Stimulated activated CD4-positive, alpha-beta T cell treated with anti-CD3 and anti-CD28 coated beads, TNF-alpha, amount 100 ng/mL, for 24 hours (primary cell): ENCODE measurements at places on chromosomes 2 and 18.

DNA sequence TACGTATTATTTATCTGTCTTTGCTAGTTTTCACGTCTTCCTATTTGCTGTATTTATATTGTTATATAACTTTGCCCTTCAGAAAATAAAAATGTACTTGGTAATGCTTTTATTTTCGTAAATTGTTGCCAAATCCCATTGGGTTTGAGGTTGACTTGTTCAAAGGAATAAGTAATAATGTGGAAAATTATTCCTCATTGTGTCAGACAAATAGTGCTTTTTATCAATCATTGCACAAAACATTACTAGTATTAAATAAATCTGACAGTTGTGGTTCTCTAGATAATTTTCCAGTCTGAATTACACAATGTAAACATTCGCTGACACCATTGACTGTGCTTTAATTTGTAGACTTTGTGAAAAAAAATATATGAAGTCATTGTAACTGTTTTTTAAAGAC is 798.3 kb upstream of the TMEFF2 start:
- DNase-seq = no peak

GRCh38 chr2:217064234-217065011 is 204.6 kb upstream of the TNP1 start:
- DNase-seq = no peak

DNA sequence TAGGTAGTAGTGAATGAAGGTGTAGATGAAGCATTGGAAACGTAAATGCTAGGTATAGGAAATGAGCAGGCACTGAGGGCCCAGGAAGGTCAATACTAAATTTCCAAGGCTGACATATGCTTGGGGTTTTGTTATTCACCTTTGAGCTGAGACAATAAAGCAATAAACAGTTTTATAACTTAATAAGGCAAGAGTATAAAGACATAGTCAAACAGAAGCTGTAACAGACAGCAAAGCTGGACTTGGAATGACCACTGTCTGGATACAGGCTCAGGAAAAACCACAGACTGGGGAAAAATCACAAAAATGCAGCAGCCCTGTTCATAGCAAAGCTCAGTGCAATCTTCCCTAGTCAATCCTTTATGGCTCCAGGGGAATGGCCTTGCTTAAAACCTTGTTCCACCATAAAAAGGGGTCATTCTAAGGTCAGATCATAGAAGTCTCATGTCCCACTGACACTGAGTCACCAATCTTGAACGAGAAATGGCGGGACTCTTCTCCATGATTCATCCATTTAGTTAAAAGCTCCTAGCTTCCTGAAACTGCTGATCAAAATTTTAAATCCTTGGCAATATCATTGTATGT is 493.3 kb downstream of the CMPK2 start:
- no peak for DNase-seq

- no peak for DNase-seq
Observed at GRCh38 chr2:157967856-157968255, 91.7 kb upstream of the ACVR1 start.

DNA sequence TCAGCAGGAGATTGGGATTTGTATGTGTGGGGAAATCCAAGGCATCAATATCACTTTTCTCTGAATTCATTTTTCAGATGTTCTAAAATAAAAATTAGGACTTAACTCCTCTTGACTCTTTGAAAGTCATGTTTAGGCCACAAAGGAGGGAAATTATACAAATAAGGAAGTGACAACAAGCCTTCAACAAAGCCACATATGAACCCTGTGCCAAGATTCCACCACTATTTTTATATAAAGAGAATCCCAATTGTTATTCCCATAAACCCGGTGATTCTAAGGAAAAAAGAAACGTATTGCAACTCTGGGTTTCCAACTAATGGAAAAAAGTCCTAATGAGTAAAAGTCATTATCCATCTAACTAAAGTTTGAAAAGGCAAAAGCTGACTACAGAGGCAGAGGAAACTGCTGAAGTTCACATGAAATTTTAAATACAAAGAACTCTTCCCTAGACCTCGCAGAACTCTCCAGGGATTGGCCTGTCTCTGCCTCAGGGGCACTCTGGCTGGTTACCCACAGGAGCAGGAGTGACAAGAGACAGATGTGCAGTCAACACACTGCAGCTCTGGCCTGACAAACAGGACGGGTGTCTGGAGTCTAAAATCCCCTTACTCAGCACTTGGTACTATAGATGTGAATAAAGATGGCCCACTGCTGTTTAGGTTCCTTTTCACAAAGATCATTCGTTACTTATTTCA is 11.5 kb downstream of the NPC1 start:
- no peak for DNase-seq

GRCh38 chr2:64678771-64679590 is 25.3 kb upstream of the SERTAD2 start:
- no peak for DNase-seq

- DNase-seq = no peak
Observed at GRCh38 chr2:98763209-98763951, 32.4 kb upstream of the MGAT4A start.

- DNase-seq = no peak
Observed at GRCh38 chr2:16661526-16661925, 4.1 kb downstream of the CYRIA start.

DNA sequence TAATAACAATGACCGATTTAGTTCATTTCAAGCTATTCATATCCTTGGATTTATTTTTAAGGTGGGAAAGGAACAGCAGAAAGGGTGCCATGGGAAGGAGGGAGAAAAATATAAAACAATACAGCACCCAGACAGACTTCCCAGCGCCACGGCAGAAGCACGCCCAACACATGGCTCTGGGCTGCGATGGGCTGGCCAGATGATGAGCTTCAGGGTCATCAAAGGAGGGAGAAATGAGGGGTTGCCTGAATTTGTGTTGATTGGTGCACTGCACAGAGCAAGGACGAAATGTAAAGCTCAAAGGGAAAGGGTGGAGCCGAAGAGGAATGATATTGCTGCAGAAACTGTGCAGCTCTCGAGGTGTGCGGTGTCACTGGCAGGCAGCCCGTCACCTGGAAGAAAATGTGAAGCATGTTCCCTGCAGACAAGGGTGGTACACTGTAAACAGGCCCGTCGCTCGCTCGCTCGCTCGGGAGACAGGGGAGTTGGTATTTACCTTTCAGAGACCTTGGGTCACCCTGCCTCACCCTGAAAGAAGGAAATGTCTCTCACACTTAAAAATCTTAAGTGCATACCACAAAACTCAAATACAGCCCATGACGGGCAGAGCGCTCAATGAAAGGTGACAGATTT is 195.5 kb upstream of the CTAGE1 start:
- no peak for DNase-seq

DNA sequence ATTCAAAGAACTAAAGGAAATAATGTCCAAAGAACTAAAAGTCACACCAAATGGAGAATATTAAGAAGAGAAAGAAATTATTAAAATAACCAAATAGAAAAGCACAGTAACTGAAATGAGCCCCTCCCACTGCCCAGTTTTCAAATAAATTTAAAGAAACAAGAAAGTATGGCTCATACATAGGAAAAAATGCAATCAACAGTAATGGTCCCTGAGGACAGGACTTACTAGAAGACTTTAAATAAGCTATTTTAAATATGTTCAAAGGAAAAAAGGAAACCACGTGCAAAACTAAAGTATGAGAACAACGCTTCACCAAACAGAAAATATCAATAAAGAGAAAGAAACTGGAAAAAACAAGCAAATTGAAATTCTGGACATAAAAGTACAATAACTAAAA is 58.9 kb downstream of the TMEM131 start:
- DNase-seq = no peak

DNA sequence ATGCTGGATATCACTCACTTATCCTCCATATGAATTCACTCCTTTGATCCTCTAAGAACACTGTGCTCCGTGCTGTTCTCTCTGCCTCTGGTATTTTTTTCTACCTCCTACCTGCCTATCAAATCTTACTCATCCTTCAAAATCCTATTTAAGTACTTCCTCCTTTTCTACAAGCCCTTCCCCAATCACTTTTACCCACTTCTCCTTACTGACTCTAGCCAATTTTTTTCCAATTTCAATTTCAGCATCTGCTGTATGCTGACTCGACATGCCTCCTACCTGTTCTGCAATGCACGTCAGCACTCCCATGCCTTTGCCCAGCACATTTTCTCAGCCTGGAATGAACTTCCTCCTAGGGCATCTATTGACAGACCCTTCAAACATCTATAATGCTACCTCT is 37.3 kb upstream of the LNPK start:
- DNase-seq = no peak

DNA sequence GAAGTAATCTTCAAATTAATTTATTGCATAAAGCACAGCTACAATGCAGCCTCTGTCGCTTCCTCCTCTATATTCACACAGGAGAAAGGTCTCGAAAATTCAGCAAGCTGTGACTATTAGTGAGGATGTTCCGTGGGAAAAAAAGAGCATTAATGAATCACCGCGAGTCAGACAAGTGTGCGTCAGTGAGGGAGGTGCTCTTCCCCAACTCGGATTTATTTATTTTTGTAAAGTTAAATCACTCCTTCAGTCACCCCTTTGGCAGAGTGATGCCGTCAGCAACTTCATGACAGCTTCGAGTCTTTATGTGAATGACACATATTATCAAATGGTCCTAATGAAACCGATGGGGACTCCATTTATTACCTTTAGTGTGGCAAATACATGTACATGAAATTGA is 648.9 kb upstream of the SALL3 start:
- no peak for DNase-seq
